ENCODE measurements at places on chromosomes 7 and 10.

DNA sequence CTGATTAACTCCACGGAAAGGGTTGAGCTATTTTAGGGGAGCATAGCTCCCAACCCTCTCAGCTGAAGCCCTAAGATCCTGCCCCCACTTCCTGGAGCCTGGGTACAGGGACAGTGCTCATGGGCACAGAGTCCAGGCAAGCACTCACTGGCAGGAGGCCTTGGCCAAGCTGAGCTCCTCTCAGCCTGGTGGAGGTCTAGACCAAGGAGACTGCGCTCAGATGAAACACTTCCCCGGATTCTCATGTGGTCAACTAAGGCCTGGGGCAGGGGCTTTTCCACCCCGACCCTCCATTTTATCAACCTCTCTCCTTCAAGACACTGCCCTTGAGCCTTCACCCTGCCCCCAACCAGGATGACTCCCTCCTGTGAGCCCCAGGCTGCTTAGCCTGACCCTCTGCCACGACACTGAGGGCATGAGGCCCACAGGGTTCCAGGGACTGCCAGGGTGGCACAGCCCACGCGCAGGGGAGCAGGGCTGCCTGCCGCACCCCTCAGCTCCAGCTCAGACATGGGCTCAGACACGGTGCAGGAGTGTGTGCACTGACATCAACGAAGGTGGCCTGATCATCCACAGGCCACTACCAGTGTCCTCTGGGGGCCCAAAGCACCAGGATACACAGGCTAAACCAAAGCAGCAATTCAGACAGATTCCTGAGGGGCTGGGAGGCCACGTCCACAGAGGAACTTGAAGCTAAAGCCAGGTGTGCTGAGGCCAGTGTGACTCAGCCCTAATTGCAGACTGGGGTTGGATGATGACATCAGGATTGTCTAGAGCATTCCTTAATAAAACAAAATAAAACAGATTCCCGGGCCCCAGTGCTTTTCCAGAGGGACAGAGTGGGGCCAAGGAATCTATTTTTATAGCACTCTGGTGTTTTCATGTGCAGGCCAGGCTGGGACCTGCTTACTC, 18.8 kb downstream of the CHAT start:
- no peak for DNase-seq

- DNase-seq: peak; percentile 65
These were observed 34.5 kb upstream of the EBLN1 start for GRCh38 chr10:22252224-22252800.

DNA sequence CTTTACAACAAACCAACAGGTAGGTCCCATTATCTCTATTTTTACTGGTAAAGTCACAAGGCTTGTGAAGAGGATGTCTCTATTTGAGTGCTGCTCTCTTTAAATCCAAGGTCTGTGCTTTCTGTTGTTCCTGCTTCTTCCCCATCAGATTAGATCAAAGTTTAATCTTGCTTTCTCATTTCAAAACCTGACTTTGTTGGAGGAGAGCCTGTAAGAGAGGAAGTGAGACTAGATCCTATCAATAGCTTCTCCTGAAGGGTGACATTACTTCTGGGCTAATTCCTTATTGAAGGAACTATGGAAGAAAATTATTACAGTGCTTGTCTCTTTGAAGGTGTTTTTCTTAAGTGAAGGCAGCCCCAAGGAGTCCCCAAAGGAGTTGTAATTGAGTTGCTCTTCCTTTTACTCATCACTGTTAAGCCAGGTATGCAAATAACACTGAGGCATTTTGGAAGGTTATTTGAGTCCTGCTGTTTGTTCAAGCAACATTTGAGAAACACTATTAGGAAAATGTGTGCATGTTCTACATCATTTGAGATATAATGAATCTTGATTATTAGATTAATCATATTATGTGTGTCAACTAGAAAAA, 146.2 kb upstream of the MBL2 start:
- no peak for DNase-seq

DNA sequence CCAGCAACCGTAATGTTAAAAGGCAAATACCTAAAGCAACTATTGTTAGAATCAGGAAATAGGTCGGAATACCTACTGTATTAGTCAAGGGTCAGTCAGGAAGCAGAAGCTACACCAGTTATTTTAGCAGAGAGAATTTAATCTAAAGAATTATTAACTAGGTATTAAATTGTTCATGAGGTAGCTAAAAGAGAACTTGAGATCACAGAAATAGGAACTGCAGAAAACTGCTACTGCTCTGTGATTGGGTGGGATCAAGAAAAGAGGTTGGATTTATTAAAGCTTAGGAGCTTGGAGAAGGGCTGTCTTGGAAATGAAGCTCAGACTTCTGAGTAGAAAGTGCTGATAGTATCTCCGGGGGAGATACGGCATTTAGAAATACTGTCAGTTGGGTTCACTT, 20.0 kb upstream of the ZNF438 start:
- no peak for DNase-seq

DNA sequence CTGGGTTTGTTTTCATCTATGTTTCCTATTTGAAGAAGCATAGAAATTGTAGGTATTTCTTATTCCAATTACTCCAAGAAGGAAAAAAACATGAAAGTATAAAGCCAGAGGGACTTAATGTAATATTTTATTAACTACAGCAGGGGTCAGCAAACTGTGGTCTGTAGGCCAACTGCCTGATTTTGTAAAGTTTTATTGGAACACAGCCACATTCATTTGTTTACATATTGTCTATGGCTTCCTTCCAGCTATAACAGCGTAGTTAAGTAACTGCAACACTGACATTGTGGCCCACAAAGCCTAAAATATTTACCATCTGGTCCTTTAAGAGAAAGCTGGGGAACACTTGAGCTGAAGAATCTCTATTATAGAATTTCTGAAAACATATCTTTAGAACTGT, 306.2 kb downstream of the BICC1 start:
- DNase-seq: no peak

DNA sequence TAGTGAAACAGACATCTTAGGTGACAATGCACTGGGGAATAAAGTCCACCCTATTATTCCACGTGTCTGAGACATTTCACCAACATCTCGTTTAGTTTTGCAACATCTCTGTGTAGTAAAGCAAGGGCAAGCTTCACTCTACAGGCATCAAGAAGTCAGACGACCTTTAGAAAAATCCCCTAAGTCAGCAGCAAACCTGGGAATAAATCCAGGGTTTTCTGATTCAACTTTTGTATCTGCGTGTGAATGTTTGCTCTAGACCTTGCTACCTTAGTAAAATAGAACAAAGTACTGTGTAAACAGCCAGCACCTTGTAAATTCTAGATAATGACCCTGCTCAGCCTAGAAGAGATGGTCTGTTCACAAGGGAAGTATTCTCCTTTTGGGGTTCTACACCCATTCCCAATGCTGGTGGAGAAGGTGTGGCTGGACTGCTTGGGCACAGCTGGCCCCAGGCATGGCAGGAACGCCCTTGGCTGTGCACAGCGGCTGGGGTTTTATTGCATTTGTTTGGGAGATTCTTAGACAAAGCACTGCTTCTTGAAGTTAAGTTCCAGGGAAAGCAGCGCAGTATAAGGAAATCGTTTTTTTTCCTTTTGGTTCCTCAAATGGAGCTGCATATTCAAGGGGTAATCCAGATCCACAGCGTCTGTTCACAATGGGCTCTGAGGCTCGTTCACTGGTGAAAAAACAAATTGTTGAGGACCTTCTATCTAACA, 38.3 kb upstream of the GALNTL5 start:
- DNase-seq: no peak

- DNase-seq: no peak
These were observed 178.1 kb upstream of the SEMA3A start for GRCh38 chr7:84372712-84373111.

DNA sequence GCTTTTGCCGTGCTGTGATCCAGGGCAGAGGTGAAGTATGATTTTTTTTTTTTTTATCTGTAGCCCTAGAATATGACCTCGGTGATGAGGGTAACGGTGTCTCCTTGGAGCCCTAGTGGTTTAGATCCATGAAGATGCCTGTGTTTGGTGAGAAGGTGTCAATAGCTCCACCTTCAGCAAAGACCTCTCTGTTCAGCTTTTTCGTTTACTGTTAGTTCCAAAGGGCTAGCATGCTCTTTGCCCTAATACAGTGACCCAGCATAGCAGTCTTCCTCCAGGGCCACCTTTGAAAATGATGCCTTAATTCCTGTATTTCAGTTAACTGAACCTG, 746 bp upstream of the MRPS16 start:
- no peak for DNase-seq

DNA sequence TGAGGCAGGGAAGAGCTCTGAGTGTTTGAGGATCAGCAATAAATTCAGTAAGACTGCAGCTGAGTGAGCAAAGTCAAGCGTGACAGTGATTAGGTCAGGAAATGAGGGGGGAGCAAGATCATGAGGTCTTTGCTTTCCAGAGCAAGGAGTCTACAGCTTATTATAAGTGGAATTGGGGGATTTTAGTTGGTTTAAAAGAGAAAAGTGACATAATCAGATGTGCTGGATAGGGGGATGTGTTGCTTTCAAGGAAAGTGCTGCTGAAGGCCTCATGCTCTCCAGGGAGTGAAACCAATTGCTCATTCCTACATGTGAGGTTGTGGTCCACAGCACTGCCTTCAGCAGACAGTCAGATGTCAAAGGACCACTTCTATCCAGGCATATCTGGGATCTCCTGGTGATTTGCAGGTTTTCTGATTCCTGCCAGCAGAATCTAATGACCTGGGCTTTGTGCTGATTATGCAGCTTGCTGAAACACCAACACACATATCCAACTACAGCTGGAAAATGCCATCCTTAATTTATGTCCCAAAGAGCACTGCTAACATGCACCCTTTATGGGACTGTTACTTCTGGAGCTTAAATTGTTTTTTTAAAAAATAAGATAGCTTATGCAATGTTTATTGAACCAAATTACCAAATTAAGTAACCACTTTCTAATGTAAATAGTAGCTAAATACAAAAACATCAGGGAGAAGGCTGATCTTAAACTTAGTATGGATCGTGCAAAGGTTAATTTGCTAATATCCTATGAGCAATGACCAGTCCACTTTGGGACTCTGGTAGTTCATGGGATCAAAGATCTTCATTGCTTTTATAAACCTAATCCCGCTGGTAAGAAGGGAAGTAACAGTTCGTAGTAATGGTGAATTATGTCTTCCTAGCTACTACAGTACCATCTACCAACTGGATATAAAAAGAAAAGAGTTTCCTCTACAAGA, 607.6 kb downstream of the KCNMA1 start:
- no peak for DNase-seq

- no peak for DNase-seq
These were observed 234.6 kb downstream of the DIP2C start for GRCh38 chr10:454860-455259.

GRCh38 chr10:98458809-98459784, 12.4 kb upstream of the HPS1 start:
- DNase-seq: no peak

GRCh38 chr10:88342733-88343310, 240.3 kb downstream of the RNLS start:
- no peak for DNase-seq

DNA sequence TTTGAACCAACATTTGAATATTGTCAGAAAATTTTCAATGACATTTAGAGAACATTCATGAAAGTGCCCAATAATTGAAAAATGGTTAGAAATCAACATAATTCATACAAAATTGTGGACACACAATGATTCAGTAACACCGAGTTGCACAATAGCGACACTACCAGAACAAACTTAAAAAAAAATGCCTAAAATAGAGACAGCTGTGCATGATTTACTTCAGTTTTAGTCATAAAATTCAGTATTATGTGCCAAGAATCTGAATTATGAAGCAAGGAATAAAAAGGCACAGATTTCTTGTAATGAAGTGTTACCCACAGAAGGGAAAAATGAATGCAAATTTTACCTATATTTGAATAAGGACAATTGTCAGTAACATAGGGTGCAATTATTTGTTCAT, 396.0 kb downstream of the SEMA3D start:
- DNase-seq: no peak

DNA sequence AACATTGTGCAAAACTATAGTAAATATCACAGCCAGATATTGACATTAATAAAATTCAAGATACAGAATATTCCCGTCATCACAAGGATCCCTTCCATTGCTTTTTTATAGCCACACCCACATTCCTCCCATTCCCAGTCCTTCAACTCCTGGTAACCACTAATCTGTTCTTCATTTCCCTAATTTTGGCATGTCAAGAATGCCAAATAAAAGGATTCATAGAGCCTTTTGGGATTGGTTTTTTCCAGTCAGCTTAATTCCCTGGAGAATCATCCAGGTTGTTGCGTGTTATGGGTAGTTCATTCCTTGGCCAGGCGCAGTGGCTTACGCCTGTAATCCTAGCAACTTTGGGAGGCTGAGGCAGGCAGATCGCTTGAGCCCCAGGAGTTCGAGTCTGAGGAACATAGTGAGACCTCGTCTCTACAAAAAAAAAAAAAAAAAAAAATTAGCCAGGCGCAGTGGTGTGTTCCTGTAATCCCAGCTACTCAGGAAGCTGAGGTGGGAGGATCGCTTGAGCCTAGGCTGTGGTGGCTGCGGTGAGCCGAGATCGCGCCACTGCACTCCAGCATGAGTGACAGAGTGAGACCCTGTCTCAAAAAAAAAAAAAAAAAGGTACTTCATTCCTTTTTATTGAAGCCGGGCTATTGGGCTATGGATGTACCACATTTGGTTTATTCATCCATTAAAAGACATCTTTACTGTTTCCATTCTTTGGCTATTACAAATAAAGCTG, 2.7 kb downstream of the OGDH start:
- no peak for DNase-seq

- no peak for DNase-seq
These were observed 16.4 kb upstream of the NPS start for GRCh38 chr10:127532659-127533058.

- DNase-seq: no peak
These were observed 86.7 kb upstream of the GPR22 start for GRCh38 chr7:107383203-107383602.

- no peak for DNase-seq
These were observed 417 bp upstream of the HIF1AN start for GRCh38 chr10:100535338-100535714.

DNA sequence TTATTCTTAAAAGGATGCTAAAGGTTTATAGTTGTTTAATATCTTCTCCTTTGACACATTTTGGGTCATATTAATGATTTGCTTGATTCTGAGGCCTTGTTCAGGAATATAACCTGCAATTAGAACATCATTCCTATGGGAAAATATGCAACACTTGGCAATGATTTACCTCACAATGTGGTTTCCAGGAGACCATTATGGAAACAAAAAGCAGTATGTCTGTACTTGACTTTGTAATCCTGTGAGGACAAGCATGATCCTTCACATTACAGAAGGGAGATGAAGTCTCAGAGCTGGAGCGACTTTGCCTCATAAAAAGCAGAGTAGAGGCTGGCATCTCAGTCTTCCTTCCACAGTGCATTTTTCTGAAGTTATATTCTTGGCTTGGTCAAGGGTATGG, 57.0 kb upstream of the CDCA7L start:
- DNase-seq: no peak

DNA sequence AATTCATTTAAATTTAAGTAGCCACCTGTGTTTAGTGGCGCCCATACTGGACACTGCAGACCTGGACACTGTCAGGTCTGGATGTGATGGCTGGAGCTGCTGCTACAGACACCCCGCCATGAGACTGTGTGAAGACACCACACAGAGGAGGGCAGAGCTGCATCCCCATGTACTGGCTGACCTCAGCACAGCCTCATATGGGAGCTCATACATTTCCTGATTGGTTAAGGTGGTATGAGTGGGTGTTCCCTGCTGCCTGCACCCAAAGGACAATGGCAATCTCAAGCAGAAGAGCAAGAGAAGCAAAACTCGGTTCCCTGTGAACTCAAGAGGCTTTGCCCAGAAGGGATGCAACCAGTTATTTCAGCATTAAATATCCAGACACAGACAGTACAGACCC, 60.0 kb downstream of the DLG5 start:
- no peak for DNase-seq

- no peak for DNase-seq
These were observed 92.2 kb downstream of the AVL9 start for GRCh38 chr7:32587411-32587948.
